ENCODE measurements at places on chromosomes 7 and 10.

- DNase-seq: no peak
Measured at GRCh38 chr7:142813226-142813625, 41.6 kb upstream of the EPHB6 start.

GRCh38 chr10:74500026-74500704 lies 326.2 kb upstream of the KAT6B start:
- no peak for DNase-seq

GRCh38 chr7:55641273-55641691 lies 69.0 kb upstream of the VOPP1 start:
- DNase-seq: no peak

DNA sequence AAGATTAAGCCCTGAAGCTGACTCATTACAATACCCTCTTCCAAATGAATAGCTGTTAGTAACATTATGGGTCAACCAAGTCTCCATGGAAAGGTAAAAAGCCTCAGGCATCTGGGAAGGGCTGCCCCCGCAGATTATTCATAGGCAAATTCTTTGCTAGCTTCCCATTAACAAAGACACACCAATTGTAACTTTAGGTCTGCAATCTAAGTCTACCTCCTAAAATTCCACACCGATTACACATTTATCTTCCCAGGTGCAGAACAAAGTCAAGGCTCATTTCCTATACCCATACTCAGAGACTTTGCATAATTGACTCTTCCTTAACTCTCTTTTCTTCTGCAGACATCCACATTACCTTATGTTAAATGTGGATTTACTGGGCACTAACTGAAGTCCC lies 826.3 kb upstream of the MBL2 start:
- no peak for DNase-seq

DNA sequence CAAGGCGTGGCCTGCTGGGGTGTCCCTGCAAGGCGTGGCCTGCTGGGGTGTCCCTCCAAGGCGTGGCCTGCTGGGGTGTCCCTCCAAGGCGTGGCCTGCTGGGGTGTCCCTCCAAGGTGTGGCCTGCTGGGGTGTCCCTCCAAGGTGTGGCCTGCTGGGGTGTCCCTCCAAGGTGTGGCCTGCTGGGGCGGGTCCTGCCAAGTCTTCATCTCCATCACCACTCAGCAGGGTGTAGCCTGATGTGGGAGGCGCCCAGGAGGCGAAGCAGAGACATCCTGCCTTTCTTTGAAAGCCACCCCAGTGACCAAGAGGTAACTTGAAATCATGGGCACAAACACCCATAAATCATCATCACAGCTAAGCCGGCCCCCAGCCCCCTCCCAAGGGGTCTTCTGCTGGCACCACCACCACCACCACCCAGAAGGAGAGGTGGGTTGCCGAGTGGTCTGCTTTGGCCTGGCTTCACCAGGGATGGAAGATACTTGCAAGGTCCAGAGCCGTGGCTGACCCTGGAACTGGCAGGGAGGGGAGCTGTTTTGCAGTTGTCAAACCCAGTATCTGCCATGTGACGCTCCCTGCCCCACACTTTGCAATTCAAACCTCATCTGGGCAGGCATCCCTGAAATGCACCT lies 190.6 kb downstream of the EBF3 start:
- no peak for DNase-seq

- no peak for DNase-seq
Measured at GRCh38 chr7:31664890-31665289, 22.1 kb upstream of the PPP1R17 start.

DNA sequence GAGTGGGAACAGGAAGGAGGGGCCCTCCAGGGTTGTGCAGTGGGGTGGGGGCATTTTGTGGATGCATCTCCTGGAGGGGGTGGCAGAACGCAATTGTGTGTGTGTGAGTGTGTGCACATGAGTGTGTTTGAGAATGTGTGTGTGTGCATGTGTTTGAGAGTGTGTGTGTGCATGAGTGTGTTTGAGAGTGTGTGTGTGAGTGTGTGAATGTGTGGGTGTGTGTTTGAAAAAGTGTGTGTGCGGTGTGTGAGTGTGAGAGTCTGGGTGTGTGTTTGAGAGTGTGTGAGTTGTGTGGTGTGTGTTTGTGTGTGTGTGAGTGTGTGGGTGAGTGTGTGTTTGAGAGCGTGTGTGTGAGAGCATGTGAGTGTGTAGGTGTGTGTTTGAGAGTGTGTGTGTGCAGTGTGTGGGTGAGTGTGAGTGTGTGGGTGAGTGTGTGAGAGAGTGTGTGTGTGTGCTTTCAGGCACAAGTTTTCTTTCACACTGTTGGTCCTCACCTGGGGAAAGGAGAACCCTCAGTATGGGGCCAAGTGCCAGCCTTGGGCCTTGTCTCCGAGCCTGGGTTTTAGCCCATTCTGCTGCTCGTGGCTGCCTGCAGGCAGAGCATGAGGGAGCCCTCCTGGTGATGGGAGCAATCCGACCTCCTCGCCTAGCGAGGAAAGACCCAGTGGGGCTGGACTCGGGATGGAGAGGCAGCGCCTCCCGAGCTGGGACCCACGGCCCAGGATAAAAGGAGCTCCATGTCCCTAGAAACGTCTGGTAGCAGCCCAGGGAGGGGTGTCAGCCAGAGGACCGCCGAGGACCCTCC lies 35.6 kb downstream of the CDH23 start:
- no peak for DNase-seq

DNA sequence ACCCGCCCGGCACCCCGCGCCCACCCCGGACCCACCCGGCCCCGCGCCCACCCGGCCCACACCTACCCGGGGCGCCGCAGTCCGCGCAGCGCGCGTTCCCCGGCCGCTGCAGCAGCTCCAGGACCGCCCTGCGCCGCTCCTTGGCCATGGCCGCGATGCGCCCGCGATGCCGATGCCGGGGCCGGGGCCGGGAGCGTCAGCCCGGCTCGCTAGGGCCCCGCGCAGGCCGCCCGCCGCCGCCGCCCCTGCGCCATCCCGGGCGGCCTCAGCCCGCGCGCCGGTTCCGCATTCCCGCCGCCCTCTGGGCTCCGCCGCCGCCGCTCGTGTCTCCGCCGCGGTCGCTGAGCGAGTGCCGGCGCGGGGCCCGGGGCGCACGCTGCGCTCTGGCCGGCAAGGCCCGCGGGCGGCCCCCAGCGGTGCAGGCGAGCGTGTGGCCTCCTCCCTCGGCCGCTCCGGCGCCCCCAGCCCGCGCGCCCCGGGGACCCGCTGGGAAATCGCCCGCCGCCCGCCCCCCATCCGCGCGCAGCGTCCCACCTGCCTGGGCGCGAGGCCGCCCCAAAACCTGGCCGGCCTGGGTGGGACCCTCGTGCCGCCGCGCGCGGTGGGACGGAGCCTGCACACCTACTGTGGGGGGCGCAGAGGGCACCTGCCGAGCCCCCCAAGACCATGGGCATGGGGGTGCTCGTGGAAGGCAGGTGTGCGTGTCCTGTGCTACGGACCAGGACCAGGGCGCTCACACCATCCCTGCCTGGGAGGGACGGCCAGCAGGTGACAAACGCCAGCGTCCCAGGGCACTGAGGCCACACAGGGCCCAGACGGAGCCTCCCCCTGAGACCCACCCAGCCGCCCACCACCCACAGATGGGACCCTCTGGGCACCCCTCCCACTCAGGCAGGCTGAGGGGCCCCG lies at the start of gene ADAP1:
TSS of gene ADAP1 (minus strand) at position 351 of the 909 bp plus-strand sequence. CDS start at position 148, 203 bp downstream.
- peak; percentile 59 for DNase-seq

Data from stimulated activated CD8-positive, alpha-beta memory T cell treated with anti-CD3 and anti-CD28 coated beads, Interleukin-15, amount 100 ng/mL, for 48 hours (primary cell).